SK-N-DZ (cell line): ENCODE measurements at places on chromosomes 12 and 14.

DNA sequence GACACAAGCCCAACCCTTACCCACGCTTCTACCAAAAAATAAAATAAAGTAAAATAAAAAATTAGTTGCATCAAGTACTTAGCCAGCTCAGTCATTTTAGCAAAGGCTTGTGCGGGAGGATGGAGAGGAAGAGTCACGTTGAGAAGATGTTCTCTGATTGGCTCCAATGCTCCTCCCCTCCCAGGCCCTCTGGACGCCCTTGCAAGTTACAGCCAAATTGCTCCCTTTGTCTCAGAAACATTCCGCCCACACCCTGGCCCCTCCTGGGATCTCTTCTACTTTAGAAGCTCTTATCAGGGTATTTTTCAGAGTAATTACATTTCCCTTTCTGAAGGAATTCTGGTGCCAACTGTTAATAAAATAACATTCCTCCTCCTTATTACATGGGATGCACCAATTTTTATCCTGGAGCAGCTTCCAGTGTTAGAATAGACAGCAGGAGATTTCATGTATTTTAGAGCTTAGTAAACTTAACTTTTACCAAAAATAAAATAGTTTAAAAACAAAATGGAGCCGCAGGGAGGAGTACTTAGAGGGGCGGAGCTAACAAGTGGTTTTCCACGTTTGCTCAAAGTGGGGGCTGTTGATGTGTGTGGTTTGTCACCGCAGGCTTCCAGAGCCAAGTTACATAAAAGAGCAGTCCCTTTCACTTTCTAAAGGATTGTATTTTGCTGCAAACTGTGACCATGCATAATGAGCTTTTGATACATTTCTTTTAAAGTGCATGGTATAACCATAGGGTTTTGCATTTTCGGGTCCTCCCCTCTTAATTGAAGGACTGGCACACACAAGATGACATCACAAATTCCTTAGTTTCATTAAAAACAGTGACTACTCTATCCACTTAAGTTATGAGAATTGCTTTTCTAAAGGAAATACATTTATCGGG is 71.7 kb upstream of the RAP1B start:
- DNase-seq, result no peak

DNA sequence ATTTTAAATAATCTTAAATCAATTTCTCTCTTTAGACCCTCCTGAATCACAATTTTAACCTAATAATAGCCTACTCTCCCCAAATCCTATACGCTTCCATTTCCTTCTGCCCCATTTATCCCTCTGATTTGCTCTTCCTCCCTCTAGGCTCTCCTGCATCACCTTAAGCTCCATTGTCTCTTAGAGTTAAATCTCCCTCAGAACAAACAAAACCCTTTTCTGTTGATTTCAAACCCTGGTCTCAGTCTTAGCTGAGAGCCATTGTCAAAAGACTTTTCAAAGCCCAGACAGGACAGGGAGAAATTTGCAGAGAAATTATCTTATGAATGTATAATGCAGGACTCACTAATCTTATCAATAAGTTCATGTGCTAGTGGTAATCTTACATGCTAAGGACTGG is 106.1 kb downstream of the C12orf75 start:
- no peak for DNase-seq

GRCh38 chr14:91306547-91306946 is 62.0 kb upstream of the GPR68 start:
- no peak for DNase-seq

- DNase-seq, result no peak
Measured at GRCh38 chr12:2138294-2138693, 85.5 kb downstream of the CACNA1C start.

- DNase-seq, result no peak
Measured at GRCh38 chr12:64808110-64808509, 16.3 kb upstream of the TBC1D30 start.

DNA sequence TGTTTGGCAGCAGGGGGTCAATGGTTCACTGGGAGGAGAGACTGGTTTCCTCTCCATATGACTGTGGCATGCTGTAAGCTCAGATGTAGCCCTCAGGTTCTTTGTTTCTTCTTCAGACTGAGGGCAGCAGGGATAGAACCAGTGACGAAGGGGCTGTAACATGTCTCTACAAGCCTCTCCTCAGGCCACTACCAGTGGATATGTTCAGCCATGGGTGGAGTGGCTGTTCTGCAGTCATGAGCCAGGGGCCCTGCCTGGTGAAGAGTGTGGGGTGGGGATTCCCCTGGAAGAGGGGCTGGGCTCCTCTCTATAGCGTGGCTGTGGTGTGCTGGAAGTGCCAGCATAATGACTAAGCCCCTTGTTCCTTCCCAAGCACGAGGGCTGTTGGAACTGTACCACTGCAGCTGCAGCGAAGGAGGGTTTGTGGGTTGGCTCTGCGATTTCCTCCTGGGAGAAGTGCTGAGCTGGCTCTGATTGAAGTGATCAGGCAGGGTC is 55.8 kb downstream of the CMAS start:
- no peak for DNase-seq
